Stimulated activated naive CD8-positive, alpha-beta T cell treated with anti-CD3 and anti-CD28 coated beads, Interleukin-15, amount 100 ng/mL, for 72 hours (primary cell): ENCODE measurements at places on chromosomes 3 and 15.

- peak; percentile 17 for DNase-seq
These were observed 25.2 kb downstream of the SNAPC5 start for GRCh38 chr15:66472176-66472999.

DNA sequence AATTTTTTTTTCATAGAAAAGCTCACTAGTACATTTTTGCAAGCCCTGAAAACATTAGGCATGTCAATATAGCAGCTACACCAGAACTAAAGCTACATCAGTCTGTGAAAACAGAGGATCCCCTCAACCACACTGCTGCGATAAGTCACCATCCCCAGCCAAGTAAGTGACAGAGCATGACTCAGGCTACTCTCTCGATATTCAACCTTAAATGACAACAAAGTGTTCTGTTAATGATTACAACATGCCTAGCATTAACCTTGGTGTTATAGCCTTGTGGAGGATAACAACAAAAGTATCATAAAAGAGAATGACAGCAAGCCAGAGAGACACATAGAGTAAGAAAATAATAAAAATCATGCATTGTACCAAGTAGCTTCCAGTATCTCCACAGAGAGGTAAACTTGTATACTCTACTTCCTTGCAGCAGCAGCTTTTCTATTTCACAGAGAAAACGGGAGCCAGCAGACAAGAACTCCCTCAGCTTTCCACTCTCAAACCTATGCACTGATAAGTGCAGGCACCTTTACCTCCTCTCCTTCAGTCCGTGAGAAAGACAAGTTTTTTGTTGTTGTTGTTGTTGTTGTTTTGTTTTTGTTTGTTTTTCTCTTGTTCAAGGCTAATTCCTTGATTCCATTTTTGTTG is 76.6 kb downstream of the GBE1 start:
- DNase-seq, result no peak

DNA sequence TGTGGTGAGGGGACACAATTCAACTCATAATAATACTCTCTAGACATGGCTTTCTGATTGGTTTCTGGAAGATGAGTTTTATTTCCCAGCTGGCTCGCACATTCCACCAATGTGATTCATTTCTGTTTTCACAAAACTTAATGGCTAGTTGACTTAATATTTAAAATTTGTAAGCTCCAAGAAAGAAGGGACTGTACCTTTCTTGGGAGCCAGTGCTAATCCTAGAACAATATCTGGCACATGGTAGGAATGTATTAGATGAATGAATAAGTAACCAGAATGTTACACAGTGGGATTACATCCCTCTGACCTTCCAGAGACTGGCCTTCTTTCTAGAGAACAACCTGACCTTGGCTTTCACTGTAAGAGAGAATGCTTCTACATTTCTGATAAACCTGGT is 262.8 kb downstream of the RORA start:
- no peak for DNase-seq

DNA sequence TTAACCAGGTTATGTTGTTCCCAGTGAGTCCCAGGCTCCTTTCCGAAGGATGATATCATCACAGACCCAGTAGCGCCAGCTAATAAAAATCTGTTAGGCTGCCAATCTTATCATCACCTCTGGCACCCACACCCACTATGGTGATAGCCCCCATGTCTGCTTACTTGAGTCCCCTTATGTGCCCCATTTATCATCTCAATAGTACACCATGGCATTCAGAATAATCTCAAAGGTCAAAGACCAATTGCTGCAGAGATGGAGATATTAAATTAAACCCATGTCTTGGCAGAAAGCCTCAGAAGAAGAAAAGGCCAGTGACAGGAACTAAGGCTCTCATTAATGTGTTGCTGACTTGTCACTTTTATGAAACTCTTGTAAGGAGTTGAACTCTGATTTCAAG is 32.8 kb downstream of the CPNE4 start:
- DNase-seq, result no peak

DNA sequence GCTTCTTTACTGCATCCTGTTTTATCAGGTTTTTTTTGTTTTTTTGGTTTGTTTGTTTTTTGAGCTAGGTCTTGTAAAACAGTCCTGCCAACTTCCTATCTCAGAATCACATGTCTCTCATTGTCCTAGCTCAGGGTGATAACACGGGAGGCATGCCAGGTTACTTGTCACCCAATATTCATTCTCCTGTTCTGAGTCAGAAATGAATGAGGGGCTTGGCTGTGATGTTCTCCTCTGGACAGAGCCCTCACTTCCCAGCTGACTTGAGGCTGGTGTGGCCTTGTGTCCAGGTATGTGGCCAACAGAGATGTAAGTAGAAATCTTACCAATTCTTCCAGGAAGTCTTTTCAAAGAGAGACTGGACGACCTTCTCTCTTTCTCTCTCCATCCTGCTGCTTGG is 317.0 kb downstream of the GABRB3 start:
- no peak for DNase-seq
